Endothelial cell of umbilical vein (primary cell): ENCODE measurements at places on chromosomes 3 and 15. TPM values are rescaled to one million over a fixed set of nuclear protein-coding genes. Genes with fewer than 3 reads are reported as not detected.

GRCh38 chr15:52139599-52140462, 27.3 kb upstream of the BCL2L10 start:
- peak; percentile 81 for DNase-seq
- peaks cover 6% of the 10 kb centered on the region for H3K4me1 ChIP-seq
- no peak overlapping the region for H3K27ac ChIP-seq
- no peaks in the 10 kb centered on the region for H3K27me3 ChIP-seq

Gene MST1
- 6.1 and 8.7 TPM in 2 replicates for total RNA-seq

Gene ZBTB38
- total RNA-seq: 83.4 and 85.2 TPM in 2 replicates

DNA sequence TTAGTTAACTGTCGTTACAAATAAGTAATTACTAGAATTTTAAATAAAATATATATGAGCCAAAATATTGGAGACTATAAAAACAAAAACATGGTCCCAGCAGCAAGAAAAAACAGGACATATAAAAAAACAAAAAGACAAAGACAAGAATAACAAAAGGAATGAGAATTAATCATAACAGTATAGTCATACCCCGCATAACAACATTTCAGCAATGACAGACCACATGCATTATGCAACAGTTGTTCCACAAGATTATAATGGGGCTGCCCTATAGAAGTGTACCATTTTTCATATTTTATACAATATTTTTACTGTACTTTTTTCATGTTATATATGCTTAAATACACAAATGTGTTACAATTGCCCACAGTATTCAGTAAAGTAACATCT, 5.6 kb downstream of the HLTF start:
- peak; percentile 67 for DNase-seq
- no peaks in the 10 kb centered on the region for H3K27me3 ChIP-seq
- no peak overlapping the region for H3K27ac ChIP-seq
- peaks cover 16% of the 10 kb centered on the region for H3K4me1 ChIP-seq
- no peak overlapping the region for H3K4me3 ChIP-seq
- H3K36me3 ChIP-seq: no peaks in the 10 kb centered on the region

DNA sequence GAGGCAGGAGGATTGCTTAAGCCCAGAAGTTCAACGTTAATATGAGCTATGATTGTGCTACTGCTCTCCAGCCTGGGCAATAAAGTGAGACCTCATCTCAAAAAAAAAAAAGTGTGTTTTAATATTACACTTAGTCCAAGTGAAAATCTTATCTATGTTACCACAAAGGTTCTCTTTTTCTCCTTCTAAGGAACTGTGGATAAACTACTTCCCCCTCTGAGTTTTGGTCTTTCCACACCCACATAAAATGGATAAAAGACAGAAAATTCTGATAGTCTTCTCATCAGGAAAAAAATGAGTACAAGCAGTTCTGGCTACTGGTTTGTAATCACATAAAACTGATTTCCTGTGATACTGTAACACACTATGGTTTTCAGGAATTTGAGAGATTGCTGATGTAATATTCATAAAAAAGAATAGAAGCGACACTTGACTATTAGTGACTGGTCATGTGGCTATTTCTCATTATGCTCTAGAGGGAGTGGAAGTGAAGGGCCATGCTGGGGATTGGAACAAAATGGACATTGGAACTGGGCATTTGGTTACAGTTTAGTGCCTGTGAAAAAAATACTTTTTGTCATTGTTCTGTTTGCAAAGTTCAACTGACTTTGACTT, 68.2 kb downstream of the RYR3 start:
- H3K4me1 ChIP-seq: no peaks in the 10 kb centered on the region
- no peak overlapping the region for H3K27ac ChIP-seq
- DNase-seq: no peak

Gene CILP
- total RNA-seq: not detected in 2 replicates

- H3K27me3 ChIP-seq: peaks cover 11% of the 10 kb centered on the region
- DNase-seq: no peak
- no peaks in the 10 kb centered on the region for H3K4me1 ChIP-seq
- H3K27ac ChIP-seq: no peak overlapping the region
Measured at GRCh38 chr15:70535955-70536338, 227.4 kb downstream of the UACA start.

- no peaks in the 10 kb centered on the region for H3K36me3 ChIP-seq
- H3K4me3 ChIP-seq: no peak overlapping the region
- H3K4me1 ChIP-seq: peaks cover 2% of the 10 kb centered on the region
- H3K27ac ChIP-seq: no peak overlapping the region
- no peak for DNase-seq
- no peaks in the 10 kb centered on the region for H3K27me3 ChIP-seq
Measured at GRCh38 chr15:76575274-76575673, 238.7 kb downstream of the ISL2 start.

DNA sequence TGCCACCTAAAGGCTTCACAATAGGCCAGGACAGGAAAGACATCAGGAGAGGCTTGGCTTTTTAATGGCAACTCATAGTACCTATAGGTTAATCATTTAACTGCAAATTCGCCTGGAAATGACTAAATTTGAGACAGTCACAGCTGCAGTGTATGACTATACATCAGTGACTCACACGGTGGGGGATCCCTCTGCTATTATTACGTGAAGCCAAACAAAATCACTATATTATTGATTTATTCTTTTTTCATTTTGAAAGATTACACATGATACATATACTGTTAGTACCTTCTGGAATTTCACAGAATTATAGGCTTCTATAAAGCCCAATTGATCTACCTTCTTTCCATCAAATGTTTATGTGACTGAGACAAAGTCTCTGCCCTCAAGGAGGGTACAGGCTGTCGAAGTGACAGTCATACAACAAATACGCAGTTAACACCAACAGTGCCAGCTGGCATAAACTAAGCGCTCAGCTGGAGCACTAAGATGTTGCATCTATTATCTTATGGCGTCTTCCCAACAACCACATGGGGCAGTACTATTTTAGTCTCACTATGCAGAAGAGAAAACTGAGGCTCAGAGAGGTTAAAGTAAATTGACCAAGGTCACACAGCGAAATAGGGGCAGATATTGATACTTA, 82.0 kb upstream of the LMOD3 start:
- no peaks in the 10 kb centered on the region for H3K36me3 ChIP-seq
- H3K27ac ChIP-seq: peak overlapping the region; percentile 68
- H3K4me1 ChIP-seq: peaks cover 29% of the 10 kb centered on the region
- no peaks in the 10 kb centered on the region for H3K27me3 ChIP-seq
- DNase-seq: peak; percentile 55

Gene CPNE9
- total RNA-seq: not detected in 2 replicates

Gene ESYT3
- not detected in 2 replicates for total RNA-seq

- H3K4me3 ChIP-seq: no peak overlapping the region
- no peaks in the 10 kb centered on the region for H3K36me3 ChIP-seq
- no peaks in the 10 kb centered on the region for H3K4me1 ChIP-seq
- no peak overlapping the region for H3K27ac ChIP-seq
Measured at GRCh38 chr3:139906418-139906817, 28.6 kb upstream of the CLSTN2 start.

GRCh38 chr15:28930011-28930410, 44.2 kb downstream of the APBA2 start:
- no peak overlapping the region for H3K4me3 ChIP-seq
- no peaks in the 10 kb centered on the region for H3K27me3 ChIP-seq
- H3K4me1 ChIP-seq: no peaks in the 10 kb centered on the region

- no peaks in the 10 kb centered on the region for H3K4me1 ChIP-seq
- H3K27ac ChIP-seq: no peak overlapping the region
- no peaks in the 10 kb centered on the region for H3K27me3 ChIP-seq
- no peak for DNase-seq
Measured at GRCh38 chr3:83601704-83602103, 1357.1 kb upstream of the CADM2 start.

Gene ERC2
- 15.5 and 17.8 TPM in 2 replicates for total RNA-seq

GRCh38 chr3:183586477-183586876, 31.0 kb upstream of the KLHL6 start:
- H3K4me1 ChIP-seq: peaks cover 21% of the 10 kb centered on the region
- no peak for DNase-seq
- no peaks in the 10 kb centered on the region for H3K36me3 ChIP-seq
- no peak overlapping the region for H3K27ac ChIP-seq
- H3K27me3 ChIP-seq: no peaks in the 10 kb centered on the region

GRCh38 chr3:193777524-193777923, 184.5 kb downstream of the OPA1 start:
- DNase-seq: no peak
- peaks cover 30% of the 10 kb centered on the region for H3K27me3 ChIP-seq
- peaks cover 12% of the 10 kb centered on the region for H3K4me1 ChIP-seq
- no peak overlapping the region for H3K4me3 ChIP-seq
- no peak overlapping the region for H3K27ac ChIP-seq
- H3K36me3 ChIP-seq: no peaks in the 10 kb centered on the region

Gene EFCAB12
- total RNA-seq: 0.25 and 0.49 TPM in 2 replicates

GRCh38 chr3:111210866-111211564, 139.4 kb downstream of the NECTIN3 start:
- H3K4me3 ChIP-seq: no peak overlapping the region
- no peaks in the 10 kb centered on the region for H3K4me1 ChIP-seq
- H3K27ac ChIP-seq: no peak overlapping the region
- no peak for DNase-seq
- no peaks in the 10 kb centered on the region for H3K27me3 ChIP-seq
- H3K36me3 ChIP-seq: no peaks in the 10 kb centered on the region

- H3K27me3 ChIP-seq: no peaks in the 10 kb centered on the region
- no peak overlapping the region for H3K4me3 ChIP-seq
- no peak for DNase-seq
- H3K4me1 ChIP-seq: no peaks in the 10 kb centered on the region
- no peak overlapping the region for H3K27ac ChIP-seq
Measured at GRCh38 chr3:59319442-59319841, 269.6 kb upstream of the CFAP20DC start.

DNA sequence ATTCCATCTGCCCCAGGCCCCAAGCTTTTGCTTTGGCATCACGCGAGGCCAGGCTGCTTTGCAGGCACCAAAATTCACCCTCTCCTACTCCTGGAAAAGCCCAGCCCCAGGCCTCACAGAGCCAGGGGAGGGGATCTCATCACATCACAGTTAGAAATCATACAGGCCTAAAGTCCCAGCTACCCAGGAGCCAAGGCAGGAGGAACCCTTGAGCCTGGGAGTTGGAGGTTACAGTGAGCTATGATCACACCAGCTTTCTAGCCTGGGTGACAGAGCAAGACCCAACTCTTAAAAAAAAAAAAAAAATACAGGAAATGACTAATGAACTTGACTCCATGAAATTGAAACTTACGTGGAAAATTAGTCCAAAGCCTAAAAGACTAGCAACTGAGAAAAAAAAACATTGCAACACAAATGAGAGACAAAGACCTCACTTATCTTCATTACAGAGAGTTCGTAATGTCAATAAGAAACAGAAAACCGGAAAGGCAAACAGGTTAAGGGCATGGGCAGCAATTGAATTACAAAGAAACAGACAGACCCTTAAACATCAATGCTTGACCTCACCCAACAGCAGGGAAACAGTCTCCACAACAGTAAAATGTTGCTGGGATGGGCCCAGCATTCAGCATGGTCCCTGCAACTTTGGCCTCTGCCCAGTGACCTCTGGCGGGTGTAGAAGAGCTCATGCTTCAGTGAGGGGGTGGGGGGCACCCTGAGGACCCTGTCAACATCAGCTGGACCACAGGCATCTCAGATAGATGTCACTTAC, 151.5 kb downstream of the LRRK1 start:
- no peaks in the 10 kb centered on the region for H3K36me3 ChIP-seq
- DNase-seq: peak; percentile 87
- H3K4me1 ChIP-seq: peaks cover 10% of the 10 kb centered on the region
- H3K27ac ChIP-seq: peak overlapping the region; percentile 71
- no peak overlapping the region for H3K4me3 ChIP-seq

- no peaks in the 10 kb centered on the region for H3K4me1 ChIP-seq
- no peak overlapping the region for H3K27ac ChIP-seq
- no peak for DNase-seq
- H3K27me3 ChIP-seq: peaks cover 2% of the 10 kb centered on the region
Measured at GRCh38 chr15:77581896-77582569, 50.7 kb downstream of the LINGO1 start.

GRCh38 chr3:128466840-128467541, at the start of gene DNAJB8:
Gene DNAJB8 (minus strand): TSS chr3:128466890. CDS start chr3:128463245, 3,645 bp downstream.
- no peak within 1 kb of the TSS for H3K4me3 ChIP-seq
- no peak within 1 kb of the TSS for H3K27ac ChIP-seq
- H3K4me1 ChIP-seq: no peaks in the 10 kb centered on the region
- DNase-seq: no peak
- H3K36me3 ChIP-seq: no peaks in the 10 kb centered on the region

Gene MED12L
- 0.23 and 0.27 TPM in 2 replicates for total RNA-seq

Gene MKRN3
- 0.18 TPM in 2 replicates for total RNA-seq

Gene ANKUB1
- not detected in 2 replicates for total RNA-seq

Gene CCDC13
- 0.82 and 1.2 TPM in 2 replicates for total RNA-seq

GRCh38 chr15:60386615-60387014, 11.2 kb downstream of the ANXA2 start:
- peaks cover 85% of the 10 kb centered on the region for H3K4me1 ChIP-seq
- H3K4me3 ChIP-seq: no peak overlapping the region
- no peaks in the 10 kb centered on the region for H3K27me3 ChIP-seq
- H3K36me3 ChIP-seq: peaks cover 14% of the 10 kb centered on the region
- DNase-seq: no peak
- no peak overlapping the region for H3K27ac ChIP-seq

- H3K36me3 ChIP-seq: no peaks in the 10 kb centered on the region
- H3K27me3 ChIP-seq: no peaks in the 10 kb centered on the region
- no peak for DNase-seq
- H3K27ac ChIP-seq: no peak overlapping the region
- no peaks in the 10 kb centered on the region for H3K4me1 ChIP-seq
- no peak overlapping the region for H3K4me3 ChIP-seq
Measured at GRCh38 chr3:156459434-156459833, 95.5 kb downstream of the SSR3 start.

Gene GDPGP1
- total RNA-seq: 4.4 and 7.2 TPM in 2 replicates

Gene NCKIPSD
- total RNA-seq: 12.8 and 13.4 TPM in 2 replicates

Gene MSL2
- 21.9 and 23.7 TPM in 2 replicates for total RNA-seq

DNA sequence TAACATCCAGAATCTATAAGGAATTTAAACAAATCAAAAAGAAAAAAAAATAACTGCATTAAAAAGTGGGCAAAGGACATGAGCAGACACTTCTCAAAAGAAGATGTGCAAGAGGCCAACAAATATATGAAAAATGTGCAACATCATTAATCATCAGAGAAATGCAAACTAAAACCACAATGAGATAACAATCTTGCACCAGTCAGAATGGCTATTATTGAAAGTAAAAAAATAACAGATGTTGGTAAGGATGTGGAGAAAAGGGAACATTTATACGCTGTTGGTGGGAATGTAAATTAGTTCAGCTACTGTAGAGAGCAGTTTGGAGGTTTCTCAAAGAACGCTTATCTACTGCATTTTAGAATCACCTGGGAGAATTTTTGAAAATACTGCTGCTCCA, 186.1 kb downstream of the OTOL1 start:
- no peak overlapping the region for H3K27ac ChIP-seq
- H3K27me3 ChIP-seq: no peaks in the 10 kb centered on the region
- H3K36me3 ChIP-seq: no peaks in the 10 kb centered on the region
- H3K4me3 ChIP-seq: no peak overlapping the region
- H3K4me1 ChIP-seq: no peaks in the 10 kb centered on the region
- no peak for DNase-seq

DNA sequence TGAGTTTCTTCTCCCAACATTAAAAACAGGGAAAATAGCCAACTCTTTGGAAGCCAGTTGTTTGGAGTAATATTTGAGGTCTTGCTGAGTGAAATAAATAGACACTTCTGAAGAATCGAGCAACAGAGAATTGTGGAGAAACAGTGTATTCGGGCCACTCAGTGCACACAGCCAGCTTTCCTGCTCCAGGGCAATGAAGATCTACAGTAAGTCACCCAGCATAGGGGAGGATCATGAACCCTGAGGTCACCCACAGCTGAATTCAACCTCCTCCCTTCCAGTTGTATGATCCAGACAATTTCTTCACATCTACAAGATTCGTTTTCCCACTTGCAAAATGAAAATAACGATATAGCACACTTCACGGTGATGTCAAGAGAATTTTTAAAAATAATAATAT, 161.7 kb upstream of the BCL6 start:
- H3K4me3 ChIP-seq: no peak overlapping the region
- H3K36me3 ChIP-seq: no peaks in the 10 kb centered on the region
- DNase-seq: no peak
- no peaks in the 10 kb centered on the region for H3K27me3 ChIP-seq
